ENCODE measurements at places on chromosomes 5 and 9.

DNA sequence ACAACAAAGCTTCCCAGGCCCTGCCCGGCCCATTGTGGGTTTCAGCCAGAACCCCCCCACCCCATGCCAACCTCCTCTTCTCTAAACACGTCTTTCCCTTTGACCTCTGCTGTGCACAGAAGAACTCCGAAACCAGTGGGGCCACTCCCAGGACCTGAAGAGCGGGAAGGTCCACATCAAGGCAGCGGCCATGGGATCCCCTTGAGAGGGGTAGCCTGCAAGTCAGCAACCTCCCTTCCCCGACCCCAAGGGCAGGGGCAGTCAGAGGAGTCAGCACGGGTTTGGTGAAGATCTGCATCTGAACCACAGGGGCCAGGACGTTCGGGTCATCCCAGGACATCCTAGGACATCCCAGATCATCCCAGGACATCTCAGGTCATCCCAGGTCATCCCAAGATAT lies 379.9 kb upstream of the IRX4 start:
- DNase-seq = no peak

DNA sequence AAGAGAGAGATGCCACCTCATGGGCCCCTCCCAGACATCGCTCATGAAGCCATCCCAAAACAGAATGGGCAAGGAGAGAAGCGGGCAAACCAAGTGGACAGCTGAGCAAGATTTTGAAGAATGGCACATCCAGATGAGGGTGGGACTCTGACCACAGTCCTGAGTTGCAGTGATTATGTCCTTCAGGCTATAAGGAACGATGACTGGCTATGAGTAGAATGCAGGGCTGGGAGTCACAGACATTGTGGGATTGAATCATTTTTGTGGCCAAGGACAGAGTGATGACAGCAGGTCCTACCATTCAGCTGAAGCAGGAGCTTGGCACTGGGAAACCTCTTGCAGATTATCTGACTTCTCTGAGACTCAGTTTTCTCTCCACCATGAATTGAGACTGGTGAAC lies 245.7 kb upstream of the SLC30A5 start:
- DNase-seq = peak; percentile 9

DNA sequence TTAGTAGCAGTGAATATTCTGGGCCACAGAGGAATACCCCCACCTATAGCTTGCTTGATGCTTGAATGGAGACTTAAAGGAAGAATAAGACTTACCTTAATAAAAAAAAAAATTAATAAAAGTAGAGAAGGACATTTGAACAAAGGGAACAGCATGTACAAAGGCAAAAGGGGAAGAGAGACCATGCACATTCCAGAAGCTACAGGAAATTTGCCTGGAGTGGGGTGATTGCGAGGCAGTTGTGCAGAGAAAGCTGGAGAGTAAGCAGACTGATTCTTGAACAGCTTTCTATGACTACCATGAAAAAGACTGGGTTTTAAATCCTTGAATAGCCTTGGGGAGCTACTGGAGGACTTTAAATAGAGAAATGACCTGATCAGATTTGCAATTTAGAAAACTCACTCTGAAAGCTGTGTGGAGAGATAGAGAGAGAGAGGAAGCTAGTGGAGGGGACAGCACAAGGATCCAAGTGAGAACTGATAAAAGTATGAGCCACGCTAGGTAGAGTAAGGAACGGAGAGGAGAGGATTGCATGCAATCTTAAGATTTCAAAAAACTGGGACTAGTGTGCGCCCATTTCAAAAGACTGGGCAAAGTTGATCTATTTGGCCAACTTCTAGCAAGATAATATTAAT lies 12.5 kb upstream of the SSBP2 start:
- no peak for DNase-seq

DNA sequence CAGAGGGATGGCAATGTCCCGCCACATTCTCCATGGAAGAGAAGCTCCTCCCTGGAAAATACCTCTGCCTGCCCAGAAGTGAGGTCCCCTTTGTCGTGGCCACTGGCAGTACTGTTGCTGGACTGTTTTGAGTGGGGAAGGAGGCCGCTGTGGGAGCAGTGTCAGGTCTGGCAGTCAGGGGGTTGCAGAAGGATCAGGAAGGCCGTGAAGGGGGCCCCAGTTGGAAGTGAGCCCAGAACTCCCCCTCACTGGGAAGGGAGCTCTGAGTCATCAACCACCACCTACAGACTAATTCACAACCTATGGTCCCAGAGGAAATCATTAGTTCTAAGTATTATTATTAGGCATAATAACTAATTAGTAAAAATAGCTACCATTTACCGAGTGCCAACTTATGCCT lies 200.4 kb downstream of the TTLL11 start:
- no peak for DNase-seq

DNA sequence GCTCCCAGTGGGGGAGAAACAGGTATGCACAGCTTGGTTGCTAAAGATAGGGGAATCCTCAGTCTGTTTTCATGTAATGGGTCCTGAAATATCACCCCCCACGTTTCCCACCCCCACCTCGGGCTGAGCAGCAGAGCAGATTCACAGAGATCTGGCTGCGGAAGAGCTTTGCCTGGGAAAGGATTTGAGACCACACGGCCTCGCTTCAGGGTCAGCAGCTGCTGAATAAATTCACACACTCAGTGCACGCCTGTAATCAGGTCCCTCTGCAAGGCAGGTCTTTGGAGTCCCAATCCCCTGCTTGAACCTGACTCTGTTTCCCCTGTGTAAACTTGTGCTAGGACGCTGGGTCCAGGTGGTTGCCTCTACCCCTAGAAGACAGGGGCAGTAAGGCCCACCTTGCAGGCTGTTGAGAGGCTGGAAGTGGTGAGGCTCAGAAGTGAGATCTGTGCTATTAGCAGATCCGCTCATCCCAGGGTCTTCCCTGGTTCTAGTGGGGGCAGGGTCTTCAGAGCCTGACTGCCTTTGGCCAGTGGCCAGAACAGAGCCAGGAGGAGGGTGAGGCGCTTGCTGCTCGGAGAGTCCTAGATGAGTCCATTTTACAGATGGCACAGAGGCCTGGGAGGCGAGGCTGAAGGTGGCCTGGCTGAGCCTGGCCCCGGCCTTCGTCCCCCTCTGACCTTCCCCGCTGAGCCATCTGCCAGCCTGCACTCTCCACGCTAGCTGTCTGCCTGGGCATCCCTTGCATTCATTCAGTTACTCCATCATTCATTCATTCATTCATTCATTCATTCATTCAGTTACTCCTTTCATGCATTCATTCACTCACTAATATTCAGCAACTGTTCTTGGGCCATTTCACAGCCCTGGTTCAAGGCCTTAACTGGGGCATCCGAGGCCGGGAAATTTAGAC lies 16.7 kb upstream of the NEURL1B start:
- no peak for DNase-seq

- no peak for DNase-seq
These were observed 242.8 kb downstream of the CDH18 start for GRCh38 chr5:19745247-19745646.

DNA sequence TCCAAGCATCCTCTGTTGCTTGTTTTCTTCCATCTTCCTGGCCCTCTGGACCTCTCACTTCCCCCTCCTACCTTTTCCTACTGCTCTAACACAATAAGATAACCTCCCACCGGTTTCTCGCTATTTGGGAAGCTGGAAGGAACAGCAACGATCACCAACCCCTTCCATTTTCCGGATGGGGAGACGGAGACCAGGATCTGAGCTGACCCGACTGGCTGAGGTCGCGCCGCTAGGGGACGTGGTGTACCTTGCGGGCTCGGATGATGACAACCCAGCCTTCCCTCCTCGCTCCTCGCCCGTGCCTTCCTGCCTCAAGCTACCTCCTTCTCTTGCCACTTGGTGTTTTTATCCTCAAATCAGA lies 1.9 kb downstream of the LPAR1 start:
- DNase-seq = peak; percentile 45

DNA sequence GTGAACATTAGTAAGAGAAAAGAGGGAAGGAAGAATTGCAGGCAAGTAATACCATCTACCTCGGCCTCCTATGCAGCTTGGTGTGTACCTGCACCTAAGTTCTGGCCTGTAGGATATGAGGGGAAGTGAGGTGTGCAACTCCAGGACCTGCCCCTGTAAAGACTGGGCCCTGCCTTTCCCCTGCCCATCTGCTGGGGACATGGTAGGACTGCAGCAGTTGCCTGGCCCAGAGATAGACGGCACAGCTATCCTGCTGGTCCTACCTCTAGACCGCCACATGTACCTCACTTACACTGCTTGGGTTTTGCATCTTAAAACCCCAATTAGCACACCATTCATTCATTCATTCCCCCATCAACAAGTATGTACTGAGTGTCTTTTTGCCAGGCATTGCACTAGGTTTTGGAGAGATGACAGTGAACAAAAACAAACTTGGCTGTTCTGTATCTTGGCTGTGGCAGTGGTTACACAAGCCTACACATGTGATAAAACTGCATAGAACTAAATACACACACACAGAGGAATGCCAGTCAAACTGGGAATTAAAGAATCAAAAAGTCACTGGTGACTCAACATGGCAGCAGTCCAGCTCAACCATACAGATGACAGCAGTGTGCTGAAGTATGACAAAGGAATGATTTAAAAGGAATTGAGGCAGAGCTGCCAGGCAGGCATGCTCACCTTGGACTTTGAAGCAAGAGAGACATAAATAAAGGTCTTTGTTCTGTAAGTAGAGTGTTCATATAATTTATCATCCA lies 23.3 kb upstream of the MGAT1 start:
- peak; percentile 74 for DNase-seq

- DNase-seq = no peak
These were observed 152.0 kb downstream of the TRPM6 start for GRCh38 chr9:74735761-74736160.

GRCh38 chr5:168827636-168828035 lies 248.5 kb upstream of the PANK3 start:
- no peak for DNase-seq

DNA sequence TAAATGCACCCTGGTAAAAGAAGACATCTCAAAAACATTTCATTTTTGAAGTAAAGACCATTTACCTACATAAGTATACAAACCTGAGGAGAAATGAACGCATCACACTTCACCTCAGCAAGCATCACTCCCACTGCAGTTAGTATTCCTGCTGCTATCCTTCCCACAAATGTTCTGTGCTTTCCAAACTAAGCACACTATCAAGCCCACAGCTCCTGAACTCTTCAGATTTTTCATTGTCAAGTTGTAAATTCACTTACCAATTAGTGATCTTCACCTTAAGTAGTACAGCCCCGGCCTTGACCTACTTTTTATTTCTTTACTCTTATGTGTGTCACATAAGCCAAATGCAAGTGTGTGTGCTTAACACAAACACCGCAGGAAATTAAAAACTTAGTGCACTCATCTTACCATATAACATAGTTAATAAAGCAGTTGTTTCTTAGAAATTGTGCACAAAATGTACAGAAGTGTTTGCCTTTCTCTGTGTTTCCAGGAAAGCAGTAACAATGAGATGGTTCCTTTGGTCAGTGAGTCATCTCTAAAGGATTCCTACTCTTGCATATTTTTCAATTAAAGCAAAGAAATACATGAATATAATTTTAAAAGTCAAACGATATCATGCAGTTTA lies 169.4 kb downstream of the APBA1 start:
- DNase-seq = peak; percentile 51

DNA sequence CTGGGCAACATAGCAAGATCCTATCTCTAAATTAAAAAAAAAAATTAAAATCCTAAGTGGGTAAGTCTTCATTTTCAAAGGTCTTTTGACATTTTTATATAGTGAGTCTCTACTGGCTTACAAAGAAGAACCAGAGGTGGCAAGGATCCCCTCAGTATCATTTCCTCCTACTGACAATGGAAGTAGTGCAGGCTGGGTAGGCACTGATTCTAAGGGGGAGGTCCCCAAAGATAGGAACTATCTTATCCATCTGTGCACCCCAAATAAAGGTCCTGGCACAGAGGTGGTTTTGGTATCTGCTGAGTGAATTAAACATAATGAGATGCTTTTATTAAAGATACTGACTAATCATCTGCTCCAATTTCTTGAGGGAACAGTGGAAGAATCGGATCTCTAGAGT lies 4.2 kb downstream of the FAM193B start:
- no peak for DNase-seq

DNA sequence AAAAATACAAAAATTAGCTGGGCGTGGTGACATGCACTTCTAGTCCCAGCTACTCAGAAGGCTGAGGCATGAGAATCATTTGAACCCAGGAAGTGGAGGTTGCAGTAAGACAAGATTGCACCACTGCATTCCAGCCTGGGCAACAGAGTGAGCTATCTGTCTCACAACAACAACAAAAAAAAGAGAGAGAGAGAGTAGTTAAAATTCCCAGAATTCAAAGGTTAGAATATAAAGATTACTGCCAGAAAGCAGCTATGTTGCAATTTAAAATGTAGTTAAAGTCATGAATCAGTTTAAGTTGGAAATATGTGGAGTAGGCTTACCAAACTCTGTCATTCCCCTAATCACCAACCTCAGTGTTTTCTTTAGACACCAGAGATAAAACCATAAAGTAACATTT lies 58.7 kb upstream of the SUSD1 start:
- peak; percentile 10 for DNase-seq

DNA sequence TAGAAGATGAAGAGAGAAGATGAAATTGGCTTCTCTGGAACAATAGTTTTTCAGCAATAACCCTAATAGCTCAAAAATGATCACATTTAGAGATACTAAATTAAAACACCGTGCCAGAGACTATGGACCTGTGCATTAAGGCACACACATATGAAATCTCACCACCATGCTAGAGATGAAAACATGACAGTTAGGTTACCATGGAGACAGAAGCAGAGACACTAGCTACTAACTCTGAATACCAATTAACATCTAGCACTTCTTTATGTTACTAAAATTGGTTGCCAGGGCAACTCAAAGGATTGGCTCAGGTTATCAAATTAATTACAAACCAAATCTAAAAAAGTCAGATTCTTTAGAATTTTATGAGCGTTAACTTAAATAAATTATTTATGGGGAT lies 337.7 kb downstream of the PLK2 start:
- DNase-seq = no peak

GRCh38 chr5:1279443-1280151 lies 15.3 kb downstream of the TERT start:
- DNase-seq = no peak

GRCh38 chr9:19269582-19269981 lies 39.1 kb downstream of the DENND4C start:
- no peak for DNase-seq

DNA sequence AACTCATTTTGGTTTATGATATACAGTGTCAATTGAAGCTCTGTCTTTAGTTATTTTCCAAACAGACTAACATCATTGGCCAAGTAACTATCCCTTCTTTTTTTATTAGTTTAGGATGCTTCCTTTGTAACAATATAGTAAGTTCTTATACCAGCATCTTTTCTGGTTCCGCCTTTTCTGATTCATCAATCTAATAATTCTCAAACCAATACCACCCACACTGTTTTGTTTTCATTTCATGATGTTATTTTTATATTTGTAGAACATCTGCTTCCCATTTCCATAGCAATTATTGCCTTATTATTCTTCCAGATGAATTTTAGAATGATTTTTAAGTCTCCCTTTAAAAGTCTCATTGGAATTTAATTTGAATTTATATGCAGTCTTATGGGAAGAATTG lies 218.1 kb downstream of the RFK start:
- DNase-seq = no peak
